ENCODE measurements at places on chromosomes 2 and 18.

GRCh38 chr2:46076251-46076650 lies 221.0 kb upstream of the EPAS1 start:
- no peak for DNase-seq

GRCh38 chr2:174184915-174185314 lies 63.4 kb downstream of the OLA1 start:
- no peak for DNase-seq

DNA sequence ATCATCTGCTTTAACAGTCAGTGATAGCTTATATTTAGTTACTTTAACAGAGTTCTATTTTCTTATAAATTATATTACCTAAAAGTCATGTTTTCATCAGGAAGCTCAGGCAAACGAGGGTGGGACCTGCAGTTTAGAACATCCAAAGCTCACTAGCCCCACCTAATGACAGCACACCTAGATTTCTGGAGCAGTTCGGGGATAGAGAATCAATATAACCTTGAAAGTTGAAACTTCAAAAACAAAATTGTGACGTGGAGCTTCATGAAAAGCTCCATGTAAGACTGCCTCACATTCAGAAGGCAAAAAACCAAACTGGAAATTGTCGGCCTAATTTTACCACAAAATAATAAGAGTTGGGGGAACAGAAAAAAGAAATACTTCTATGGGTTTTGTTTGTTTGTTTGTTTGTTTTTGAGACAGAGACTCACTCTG lies 185.9 kb upstream of the CCDC150 start:
- no peak for DNase-seq

DNA sequence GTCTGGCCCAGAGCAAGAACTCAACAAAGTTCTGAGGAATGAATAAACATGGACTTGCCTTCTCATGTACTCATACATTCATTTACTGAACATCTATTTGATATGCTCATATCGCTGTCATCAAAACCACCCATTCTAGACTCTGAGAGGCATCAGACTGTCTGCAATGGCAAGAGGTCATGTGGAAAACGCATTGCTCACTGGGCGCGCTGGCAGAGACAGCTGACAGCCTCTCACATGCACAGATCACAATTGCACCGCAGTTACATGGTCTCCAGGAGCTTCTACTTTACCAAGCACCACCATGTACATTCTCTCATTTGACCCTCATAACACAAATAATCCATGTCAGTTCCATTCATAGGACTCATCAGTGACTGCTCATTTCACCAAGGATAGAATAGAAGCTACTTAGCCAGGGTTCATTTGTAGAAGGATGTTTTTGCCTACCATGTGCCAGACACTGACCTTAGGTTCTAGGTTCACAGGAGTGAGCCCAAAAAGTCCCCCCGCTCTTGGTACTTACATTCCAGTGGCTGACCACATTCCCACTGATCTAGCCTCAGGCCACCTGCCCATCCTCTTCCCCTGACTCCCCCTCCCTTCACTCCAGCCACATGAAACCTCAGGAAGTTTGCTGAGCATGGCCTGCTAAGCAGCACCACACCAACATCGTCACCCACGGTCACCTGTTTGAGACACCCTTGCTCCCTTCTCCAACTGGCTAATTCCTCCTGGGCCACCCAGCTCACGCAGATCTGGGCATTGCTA lies 6.1 kb downstream of the FAM124B start:
- DNase-seq, result no peak

DNA sequence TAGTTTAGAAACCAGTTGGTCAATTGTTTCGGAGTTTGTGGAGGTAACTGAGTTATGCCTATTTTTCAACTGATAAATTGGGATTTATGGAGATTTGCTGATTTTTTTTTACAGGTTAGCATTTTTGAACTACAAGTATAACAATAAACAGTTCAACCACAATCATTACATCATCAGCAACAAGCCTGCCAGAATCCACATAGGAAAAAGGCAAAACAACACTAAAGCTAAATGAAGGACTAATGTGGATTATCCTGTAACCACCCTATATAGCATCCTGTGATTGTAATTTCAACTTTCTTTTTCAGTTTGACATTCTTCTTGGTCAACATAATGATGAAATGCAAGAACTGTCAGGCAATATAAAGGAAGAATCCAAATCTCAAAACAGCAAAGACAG lies 76.5 kb downstream of the CCDC102B start:
- no peak for DNase-seq

DNA sequence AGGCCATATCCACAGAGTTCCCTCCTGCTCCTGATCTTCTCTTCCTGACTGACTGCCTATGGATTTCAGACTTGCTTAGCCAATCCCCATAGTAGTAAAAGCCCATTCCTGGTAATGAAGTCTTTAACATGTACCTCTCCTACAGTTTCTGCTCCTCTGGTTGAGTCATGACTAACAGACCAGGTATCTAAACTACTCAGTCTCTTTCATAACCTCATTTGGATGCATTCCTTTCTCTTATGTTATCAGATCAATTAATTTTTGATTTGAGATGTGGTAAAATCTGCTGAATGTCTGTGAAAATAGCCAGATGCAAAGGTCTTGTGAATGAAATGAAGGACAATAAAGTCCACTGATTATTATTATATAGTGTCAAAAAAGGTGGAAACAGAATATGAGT lies 198.0 kb downstream of the NBAS start:
- no peak for DNase-seq

DNA sequence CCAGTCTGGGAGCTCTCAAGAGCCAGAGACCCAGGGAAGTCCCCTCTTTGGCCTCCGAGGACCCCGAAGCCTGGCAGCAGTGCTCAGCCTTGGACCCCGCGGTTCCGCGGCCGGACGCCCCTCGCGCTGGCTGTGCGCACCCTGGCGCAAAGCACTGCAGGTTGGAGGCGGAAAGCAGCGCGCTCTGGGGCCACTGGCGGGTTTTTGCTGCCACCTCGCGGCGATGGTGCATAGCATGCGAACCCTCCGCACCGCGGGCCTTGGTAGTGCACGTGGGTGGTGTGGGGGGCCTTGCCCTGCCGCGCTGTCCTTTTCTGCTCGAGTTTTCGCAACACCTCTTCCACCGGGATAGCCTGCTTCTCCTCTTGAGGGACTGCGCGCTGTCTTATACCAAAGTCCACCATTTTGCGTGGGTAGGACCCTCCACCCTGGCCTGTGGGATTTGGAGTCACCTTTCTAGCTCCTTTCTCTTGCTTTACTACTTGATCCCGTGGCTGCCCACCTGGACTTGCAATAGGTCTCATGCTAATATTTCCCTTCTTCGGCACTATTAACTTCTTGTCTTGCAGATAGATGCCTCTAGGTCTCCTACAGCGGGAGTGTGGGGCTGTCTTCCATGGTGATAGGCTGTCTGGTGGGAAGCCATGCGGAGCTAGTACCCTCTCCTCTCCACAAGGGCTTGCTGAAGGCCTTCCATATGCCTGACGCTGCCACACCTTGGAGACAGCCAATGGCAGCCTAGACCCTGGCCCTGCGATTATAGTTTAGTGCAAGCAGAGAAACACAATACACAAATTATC lies 14.3 kb downstream of the SIX3 start:
- no peak for DNase-seq

GRCh38 chr18:7661207-7661606 lies 94.1 kb downstream of the PTPRM start:
- no peak for DNase-seq

GRCh38 chr2:51673628-51674027 lies 641.7 kb upstream of the NRXN1 start:
- no peak for DNase-seq

DNA sequence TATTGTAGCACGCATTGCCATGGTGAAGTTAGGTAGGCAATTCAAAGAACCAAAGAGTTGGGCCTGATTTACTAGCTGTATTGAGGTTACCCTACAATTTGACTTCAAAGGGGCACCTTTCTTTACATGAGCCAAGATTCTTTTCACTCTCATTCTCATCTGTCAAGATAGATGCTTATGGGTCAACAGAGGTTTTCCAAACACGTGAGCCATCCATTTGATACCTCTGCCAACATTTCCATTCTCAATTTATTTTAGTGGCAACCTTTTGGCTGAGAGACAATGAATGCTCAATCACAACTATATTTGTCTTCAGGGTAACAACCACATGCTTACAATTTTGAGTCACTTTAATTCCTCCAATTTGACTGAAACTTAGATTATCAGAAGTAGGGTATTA lies 370.6 kb upstream of the CDH20 start:
- no peak for DNase-seq

- DNase-seq, result no peak
Measured at GRCh38 chr2:54899576-54900200, 150.6 kb downstream of the RTN4 start.

- no peak for DNase-seq
Measured at GRCh38 chr2:171247741-171248662, 87.3 kb upstream of the TLK1 start.

DNA sequence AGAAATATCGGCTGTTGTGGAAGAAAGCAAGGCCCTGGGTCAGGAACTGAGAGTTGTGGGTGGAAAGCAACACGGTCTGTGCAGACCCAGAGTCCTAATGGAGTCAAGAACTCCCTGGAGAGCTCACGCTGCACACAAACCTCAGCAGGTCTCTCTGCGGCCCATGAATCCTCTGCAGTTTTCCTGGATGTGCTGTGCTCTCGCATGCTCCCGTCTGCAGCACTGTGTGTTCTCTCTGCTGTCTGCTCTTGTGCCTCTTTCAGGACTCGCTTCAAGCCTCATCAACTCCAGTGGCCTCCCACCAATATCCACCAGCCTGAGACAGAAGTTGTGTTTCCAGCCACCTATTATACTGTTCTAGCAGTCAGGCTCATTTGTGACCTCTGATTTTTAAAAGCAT lies 24.3 kb downstream of the RNU4ATAC start:
- no peak for DNase-seq

GRCh38 chr18:13603304-13604019 lies 122.9 kb downstream of the FAM210A start:
- DNase-seq, result no peak

DNA sequence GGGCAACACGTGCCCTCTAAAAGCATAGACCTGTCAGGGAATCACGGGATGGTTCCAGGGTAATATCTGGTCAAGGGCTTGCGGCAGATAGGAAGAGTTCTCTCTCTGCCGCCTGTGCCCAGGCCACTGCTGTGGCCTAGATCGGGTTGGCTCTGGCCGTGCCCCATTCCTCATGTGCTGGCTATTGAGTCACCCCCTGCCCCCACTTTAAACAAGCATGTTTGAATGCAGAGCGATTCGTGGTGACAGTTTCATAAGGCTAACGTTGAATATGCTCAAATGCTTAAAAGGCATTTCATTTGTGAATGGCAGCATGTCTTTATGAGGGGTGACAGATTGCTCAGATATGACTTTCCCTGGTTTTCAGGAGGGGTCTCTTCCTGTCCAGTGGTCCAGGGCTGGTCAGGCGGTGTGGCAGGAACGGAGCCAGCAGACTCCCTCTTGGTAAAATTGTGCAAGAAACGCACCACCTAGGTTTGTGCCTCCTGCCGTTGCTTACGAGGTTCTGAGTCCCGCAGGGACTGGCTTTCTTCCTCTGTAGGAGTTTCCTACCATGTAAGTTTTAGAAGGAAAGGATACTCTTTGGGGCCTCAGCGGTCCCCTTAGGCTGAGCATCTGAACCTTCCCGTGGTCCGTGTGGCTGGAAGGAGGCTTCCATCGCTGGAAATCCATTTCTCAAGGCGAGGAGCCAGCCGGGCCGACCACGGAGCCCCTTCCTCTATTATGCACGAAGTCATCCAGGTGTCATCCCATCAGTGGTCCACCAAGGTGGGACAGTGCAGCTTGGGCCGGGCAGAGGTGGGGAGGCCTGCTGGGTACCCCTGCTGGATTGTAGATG lies 50.2 kb downstream of the AGAP1 start:
- DNase-seq, result no peak

- DNase-seq, result no peak
Measured at GRCh38 chr2:112787294-112787693, 3.0 kb upstream of the IL1A start.

DNA sequence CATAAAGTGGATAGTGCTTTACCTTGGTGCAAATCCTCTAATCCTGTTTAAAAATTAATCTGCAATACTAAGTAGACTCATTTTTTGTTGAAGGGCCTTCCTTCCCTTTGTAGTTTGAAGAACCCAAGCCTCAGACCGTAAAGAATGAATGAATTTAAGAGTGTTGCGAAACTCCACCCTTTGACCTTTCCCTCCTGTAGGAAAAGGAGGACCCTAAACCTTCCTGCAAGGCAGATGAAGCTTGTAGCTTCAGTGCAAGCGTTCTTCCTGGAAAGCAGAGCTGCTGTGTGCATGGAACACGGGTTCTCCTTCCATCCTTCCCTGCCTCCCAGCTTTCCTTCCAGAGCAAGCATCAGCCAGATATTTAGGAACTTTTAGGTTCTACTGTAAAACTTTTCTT lies 1.7 kb downstream of the IMPA2 start:
- DNase-seq, result no peak

- DNase-seq, result no peak
Measured at GRCh38 chr2:101969723-101970122, 22.0 kb upstream of the IL1R2 start.

DNA sequence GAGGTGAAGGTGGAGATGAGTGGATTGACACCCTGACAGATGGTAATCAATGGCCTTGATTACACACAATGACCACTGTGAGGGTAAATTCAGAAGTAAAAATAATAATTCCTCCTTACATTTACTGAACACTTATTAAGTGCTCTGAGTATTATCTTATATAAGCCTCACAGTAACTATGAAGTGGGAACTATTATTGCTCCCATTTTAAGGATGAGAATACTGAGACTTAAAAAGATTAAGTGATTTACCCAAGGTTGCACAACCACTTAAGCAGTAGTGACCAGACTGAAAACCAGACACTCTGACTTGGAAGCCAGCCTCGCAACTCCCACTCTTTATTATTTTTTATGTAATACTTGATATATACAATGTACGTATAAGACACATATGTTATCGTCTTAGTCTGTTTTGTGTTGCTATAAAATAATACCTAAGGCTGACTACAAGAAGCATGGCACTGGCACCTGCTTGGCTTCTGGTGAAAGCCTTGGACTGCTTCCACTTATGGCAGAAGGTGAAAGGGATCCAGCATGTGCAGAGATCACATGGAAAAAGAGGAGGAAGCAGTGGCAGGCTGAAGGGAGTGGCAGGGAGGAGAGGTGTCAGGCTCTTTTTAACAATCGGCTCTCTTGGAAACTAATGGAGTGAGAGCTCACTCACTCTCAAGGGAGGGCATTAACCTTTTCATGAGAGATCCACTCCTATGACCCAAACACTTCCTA lies 41.5 kb upstream of the C1D start:
- no peak for DNase-seq

GRCh38 chr2:72526623-72527022 lies 299.2 kb downstream of the EXOC6B start:
- DNase-seq, result no peak

DNA sequence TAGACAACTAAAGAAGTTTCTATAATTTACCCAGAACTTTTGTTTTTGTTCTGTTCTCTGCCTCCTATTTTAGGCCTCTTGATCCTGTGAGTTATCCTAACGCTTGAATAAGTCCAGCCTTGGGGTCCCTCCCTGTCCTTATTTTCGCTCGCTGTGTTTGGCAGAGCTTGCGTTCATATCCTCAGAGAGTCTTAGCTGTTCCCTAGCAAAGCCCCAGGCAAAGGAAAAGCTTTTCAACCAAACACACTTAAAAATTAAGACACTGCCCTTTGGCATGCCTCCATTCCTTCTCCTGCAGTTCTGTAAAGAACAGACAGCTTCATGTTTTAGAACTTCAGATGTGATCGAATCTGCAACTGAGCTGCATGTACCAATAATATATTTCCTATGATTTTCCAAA lies 517.2 kb downstream of the SUCLG1 start:
- no peak for DNase-seq
